Activated naive CD4-positive, alpha-beta T cell (primary cell): ENCODE measurements at places on chromosomes 11 and 22.

DNA sequence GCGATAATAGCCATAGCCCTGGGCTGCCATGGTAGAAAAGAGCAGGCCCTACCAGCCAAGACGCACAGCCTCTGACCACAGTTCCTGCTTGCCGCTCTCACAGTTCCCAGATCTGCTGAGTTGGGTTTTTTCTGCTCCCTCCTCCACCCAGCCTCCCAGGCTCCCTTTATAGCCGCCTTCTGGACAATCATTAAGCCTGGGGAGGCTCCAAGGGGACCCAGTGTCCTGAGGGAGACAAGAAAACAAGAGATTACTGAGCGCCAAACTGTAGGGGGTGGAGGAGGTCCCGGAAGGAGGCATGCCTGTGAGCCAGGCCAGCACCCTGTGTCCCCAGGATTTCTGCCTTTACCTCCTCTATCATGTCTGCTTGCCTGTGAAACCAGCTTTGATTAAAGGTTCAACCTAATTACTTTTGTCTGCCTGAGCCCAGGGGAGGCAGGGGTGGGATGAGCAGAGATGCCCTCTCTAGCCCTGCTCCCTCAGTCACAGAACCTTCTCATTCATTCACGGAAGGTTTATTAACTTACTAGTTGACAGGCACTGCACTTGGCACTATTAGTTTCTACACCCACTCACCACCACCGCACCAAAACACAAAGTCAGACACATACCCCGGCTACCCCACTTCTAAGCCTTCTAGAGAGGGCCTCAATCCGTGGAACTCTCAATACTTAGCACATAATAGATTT lies 1.2 kb downstream of the SLC37A4 start:
- DNase-seq, result no peak

- DNase-seq, result no peak
Measured at GRCh38 chr11:18697576-18697975, 1.0 kb upstream of the TMEM86A start.

- no peak for DNase-seq
Measured at GRCh38 chr11:38221295-38221694, 1623.3 kb upstream of the RAG2 start.

DNA sequence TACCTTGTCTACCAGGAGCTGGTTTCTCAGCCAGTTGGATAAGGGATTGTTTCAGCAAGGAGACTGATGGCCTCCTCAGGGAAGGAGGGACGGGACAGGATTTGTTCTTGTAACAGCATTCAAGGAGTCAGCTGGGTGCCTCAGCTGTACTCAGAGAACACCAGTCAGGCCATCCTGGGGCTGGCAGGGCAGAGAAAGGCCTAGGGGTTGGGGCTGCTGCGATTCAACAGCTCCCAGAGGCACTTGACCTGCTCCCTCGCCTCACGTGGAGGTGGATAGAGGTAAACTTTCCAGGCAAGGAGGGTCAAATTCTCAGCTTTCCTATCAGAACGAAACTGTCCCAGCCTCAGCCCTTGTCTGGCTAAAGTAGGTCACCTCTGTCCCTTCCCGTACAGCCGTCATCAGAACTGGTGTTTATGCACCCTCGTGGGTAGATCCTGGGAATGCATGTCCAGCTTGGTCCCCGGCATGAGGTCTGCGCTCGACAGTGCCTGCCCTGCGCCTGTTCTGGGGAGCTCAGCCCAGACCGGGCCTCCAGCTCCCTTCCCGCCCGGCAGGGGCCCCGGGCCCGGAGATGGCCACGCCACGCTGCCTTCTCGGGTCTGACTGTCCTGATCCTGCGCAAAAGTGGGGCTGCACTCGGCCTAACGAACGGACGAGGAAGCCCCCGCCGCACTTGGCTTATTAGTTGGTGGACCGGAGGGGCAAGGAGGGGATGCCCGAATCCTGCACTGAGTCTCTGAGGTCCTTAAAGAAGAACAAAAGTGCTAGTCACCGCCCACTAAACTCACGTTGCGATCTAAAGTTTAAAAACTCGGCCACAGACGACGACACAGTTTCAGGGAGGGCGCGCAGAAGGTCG lies 762 bp upstream of the CCDC134 start:
- DNase-seq, result peak; percentile 37

DNA sequence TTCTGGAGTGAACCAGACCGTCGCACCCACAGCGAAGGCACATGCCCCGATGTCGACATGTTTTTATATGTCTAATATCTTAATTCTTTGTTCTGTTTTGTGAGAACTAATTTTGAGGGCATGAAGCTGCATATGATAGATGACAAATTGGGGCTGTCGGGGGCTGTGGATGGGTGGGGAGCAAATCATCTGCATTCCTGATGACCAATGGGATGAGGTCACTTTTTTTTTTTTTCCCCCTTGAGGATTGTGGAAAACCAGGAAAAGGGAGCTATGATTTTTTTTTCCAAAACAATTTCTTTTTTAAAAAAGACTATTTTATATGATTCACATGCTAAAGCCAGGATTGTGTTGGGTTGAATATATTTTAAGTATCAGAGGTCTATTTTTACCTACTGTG lies 49.2 kb upstream of the OR4B1 start:
- DNase-seq, result no peak

DNA sequence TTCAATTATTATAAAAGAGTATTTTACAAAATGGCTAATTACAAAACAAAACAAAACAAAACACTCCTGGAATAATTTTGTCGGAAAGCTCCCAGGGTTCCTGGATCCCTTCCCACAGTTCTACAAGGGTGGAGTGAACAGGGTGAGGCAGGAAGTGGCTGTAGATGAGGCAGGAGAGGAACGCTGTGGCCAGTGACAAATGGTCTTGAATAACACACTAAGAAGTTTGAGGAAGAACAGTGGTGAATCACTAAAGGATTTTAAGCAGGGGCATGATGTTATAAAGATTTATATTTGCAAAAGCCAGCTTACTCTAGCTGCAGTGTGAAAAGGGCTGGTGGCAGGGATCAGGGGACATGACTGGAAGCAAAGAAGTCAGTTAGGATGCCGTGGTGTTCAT lies 33.8 kb upstream of the APOA1 start:
- DNase-seq, result no peak

DNA sequence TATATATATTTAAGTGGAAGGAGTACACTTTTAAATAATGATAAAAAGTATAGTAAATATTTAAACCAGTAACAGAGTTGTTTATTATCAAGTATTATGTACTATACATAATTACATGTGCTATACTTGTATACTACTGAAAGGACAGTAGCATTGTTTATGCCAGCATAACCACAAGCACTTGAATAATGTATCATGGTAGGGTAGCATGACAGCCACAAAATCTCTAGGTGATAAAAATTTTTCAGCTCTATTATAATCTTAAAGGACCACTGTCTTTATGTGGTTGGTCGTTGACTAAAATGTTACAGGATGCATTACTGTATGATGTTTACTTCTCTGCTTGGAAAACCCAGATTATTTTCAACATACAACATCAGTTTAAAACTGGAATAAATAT lies 349.2 kb downstream of the CASP12 start:
- DNase-seq, result no peak

DNA sequence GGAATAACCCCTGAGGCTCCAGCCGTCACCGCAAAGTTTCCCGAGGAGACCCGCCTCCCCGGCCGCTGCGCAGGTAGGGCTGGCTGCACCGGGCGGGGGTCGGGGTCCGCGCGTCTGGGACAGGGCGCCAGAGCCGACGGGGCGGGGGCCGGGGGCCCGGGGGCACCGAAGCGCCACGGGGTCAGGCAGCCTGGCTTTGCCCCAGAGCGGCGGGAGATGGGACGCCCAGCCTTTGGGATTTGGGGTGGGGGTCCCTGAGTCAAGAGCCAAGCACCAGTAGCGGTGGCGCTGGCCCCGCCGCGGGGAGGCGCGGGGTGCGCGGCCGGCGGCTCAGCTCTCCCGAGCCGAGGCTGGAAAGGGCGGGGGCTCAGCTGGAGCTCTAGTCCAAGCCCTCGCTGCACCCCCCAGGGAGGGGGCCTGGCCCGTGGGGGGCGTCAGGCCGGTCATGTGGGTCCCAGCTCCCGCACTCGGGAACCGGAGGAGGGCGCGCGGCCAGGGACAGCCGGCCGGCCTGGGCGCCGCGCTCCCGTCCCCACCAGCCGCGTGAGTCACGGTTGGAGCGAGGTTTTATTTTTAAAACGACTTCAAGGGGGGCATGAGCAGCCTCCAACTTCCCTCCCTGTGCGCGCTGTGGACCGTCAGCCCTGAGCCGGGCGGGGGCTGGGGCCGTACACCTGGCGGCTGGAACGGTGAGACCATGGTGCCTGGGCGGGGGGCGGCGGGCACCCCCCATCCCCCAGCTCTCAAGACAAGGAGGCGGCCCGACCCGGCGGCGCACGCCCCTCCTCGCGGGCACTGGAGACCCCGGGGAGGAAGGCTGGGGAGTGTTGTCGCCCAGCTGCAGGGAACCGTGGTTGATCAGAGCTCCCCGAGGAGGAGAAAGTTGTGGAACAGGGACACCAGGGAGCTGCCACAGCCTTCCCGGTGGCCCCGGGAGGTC lies 626 bp downstream of the FLRT1 start:
- no peak for DNase-seq

DNA sequence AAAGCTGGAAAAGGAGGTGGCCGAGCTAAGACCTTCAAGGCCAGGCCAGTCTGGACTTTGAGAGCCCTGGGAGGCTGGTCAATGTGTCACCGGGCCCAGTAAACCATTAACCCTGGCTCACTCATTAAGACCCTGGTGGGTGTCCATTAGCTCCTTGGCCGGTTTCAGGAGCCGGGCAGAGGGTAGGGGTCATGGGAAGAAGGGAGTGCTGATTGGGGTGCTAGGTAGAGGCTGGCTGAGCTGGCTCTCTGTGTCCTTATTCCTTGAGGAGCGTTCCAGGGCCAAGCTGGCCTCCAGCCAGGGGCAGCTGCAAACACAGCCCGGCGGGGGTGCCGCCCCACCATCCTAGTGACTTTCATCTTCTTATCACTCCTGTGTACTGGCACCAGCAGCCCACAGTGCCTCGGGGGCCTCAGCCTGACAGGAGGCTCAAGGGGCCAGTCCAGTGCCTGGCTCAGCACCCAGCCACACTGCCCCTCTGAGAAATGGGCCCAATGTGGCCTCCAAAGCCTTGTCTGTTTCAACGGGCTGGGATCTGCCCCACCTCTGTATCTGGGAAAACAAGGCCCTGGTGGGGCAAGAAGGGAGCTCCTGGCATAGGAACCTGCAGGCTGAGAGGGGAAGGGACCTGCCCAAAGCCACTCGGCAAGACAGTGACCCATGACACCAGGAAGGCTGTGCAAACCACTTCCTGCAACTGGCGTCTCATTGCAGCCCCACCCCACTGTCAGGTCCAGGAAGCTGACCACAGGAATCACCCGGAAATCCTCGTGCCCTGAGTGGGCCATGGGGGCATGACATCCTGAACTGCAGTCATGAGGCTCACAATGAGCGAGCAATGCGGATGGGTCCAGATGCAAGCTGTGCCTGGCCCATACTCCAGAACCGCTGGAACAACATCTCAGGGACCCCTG lies 15.1 kb upstream of the RGL4 start:
- DNase-seq, result no peak

- no peak for DNase-seq
Measured at GRCh38 chr11:86898689-86899088, 56.5 kb downstream of the FZD4 start.

DNA sequence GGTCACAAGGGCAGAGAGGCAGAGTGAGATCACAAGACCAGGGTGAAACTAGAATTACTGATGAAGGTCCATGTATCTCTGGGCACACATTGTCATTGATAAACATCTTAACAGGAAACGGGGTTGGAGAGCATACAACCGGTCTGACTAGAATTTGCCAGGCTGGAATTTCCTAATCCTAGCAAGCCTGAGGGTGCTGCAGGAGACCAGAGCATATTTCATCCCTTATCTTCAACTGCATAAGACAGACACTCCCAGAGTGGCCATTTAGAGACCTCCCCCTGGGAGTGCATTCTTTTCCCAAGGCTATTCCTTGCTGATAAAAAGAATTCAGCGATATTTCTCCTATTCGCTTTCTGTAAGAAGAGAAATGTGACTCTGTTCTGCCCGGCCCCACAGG lies 84.6 kb upstream of the IZUMO1R start:
- DNase-seq, result no peak

- DNase-seq, result no peak
Measured at GRCh38 chr22:36375071-36375980, 12.4 kb downstream of the MYH9 start.

DNA sequence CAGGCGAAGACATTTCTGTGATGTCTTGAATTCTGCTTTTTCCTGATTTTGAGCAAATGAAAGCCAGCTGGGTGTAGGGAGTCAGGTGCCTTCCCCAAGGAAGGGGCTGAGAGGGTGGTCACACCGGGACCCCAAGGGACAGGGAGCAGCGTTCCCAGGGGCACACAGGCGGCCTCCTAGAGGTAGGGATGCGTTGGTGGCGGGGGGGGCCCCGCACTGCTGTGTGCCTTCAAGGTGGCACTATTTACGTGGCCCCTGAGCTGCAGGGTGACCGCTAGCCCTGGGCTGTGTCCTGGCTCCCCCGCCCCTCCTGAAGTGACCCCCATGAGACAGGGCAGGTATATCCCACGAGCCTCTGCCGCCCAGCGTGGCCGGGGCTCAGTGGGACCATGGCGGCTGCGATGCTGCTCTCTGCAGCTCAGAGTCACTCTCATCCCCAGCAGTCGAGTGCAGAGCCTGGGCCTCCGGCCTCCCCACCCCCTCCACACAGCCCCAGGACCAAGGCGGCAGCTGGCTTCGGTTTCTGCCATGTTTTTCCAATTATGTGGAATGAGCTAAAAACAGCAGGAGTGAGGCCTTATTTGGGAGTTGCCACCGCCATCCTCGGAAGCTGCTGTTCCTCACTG lies 60.9 kb downstream of the LRP5 start:
- no peak for DNase-seq

- DNase-seq, result no peak
Measured at GRCh38 chr11:62539238-62539925, 7.2 kb downstream of the AHNAK start.

- no peak for DNase-seq
Measured at GRCh38 chr11:98227278-98227677, 793.5 kb upstream of the CNTN5 start.

DNA sequence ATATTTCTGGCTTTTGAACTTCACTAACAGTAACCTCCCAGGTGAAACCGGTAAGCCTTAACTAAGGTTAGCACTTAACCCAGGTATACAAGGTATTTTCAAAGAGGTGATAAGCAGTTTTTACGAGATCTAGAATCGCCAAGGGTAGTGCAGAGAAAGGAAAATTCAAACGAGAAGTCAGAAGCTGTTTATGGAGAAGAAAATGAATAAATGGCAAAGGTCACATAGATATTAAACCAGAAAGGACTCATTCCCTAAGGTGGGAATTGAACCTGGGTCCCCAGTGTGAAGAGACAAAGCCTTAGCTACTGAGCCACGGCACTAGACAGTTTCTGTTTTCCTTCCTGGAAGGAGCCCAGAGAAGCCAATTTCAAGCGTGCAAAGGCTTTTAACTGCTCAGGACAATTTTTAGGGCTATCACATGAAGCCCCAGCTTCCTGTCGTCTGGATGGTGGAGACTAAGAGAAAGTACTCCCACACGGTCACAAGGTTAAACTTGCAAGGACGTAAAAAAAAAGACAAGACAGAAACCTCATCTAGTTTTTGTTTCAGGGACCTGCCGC lies 5.7 kb upstream of the C1QTNF6 start:
- DNase-seq, result no peak

DNA sequence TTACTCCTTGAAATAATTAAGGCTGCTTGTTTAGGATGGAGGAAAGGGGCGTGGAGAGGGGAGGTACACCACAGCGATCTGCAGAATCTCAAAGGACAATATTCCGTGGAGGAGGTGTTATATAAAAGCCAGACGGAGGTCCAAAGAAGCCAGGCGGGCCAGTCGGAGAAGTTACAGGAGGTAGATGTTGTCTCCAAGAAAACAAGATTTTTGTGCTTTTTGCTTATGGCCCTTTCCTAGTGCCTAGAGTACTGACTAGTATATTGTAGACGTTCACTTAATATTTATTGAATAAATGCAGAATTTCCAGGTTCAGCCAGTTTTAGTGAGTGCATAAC lies 761 bp downstream of the ZDHHC13 start:
- no peak for DNase-seq

GRCh38 chr11:86143087-86144030 lies 74.5 kb upstream of the PICALM start:
- DNase-seq, result no peak
